ENCODE measurements at places on chromosomes 1 and 21.
A peak's percentile ranks its signal among the peaks of the same experiment; 100 is the strongest.

DNA sequence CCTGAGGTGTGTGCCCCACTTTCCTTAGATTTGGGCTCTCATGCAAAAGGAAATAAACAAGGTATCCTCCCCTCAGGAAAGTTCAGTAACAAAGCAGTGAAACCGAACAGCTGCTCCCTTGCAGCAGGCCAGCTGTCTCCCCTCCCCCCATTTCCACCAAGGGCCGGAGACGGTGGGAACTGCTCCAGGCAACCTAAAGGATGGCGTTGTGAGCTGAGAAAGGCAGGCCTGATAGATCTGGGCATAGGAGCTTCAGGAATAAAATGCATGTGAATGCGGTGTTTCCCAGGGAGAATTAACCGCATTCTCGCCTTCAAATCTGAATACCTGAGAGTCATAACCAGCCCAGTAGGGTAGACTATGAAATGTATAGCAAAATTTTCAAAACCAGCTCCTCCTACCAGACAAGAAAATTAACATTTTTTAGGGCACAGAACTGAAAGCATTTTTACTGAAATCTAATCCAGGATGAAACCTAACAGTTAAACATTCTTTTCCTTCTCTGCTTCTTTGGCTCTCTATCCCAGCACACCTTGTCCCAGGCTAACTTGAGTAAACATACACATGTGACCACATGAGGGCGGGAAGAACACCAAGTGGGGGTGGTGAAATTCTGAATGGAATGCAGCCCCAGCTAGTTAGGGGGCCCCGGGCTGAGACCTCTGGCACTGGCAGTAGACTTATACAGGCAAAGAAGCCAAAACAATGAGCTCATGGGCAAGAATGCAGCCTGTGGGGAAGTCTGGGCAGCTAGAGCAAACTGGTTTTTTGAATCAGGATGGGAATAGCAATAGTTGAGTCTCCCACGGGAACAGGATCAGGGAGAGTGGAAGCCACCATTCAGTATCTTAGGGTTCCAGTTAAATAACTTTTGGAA lies 11.5 kb downstream of the MCL1 start:
- DNase-seq, result peak; percentile 97

- no peak for DNase-seq
These were observed 163.4 kb upstream of the ETV3 start for GRCh38 chr1:157301477-157302198.

DNA sequence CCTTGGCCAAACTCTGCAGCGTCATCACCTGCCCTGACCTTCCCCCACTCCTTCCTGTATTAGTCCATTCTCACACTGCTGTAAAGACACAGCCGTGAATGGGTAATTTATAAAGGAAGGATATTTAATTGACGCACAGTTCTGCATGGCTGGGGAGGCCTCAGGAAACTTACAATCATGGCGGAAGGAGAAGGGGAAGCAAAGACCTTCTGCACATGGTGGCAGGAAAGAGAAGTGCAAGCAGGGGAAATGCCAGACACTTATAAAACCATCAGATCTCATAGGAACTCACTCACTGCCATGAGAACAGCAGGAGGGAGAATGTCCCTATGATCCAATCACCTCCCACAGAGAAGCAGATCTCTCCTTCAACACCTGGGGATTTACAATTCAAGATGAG lies 408.5 kb downstream of the PTPRU start:
- DNase-seq, result no peak

- no peak for DNase-seq
These were observed 105.4 kb upstream of the WARS2 start for GRCh38 chr1:119245881-119246280.

GRCh38 chr1:226215239-226215638 lies 8.2 kb upstream of the MIXL1 start:
- no peak for DNase-seq

DNA sequence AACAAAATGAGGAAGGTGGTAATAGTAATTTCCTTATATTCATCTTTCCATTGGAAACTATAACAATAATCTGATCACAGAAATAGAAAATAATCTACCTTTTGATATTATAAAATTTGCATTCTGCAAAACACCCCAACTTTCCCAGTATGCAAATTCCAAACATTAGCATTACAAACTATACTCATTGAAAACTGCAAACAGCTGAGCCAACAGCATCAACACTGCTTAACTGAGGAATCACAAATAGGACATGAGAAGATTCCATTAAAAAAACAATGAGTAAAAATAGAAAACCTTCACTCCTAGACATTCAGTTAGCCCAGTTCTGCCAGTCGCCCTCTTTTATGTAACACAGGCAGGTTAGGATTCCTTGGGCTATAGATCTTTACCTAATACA lies 18.1 kb downstream of the ZNF281 start:
- no peak for DNase-seq

DNA sequence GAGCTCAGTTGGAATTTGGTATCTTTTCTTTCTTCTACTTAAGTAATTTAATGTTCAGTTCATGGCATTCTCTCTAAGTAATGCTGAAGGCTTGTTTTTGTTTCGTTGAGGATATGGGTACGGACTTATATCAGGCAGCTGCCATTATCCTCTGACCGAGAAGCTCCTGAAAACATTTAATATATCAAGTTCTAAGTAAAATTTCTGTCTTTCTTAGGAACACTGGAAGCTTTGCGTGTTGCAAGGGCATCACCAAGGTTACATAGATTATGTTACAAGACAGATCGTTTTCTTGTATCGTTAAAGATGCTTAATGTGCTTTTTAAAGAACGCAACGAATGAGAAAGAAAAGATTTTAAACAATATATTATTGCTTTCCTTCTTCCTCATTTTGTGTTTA lies 1.0 kb upstream of the GALNT2 start:
- no peak for DNase-seq

Measured in GM04504 (cell line).